ENCODE measurements at places on chromosomes 3 and 15.

- no peak for DNase-seq
Observed at GRCh38 chr3:64687086-64687780, 567 bp downstream of the ADAMTS9 start.

DNA sequence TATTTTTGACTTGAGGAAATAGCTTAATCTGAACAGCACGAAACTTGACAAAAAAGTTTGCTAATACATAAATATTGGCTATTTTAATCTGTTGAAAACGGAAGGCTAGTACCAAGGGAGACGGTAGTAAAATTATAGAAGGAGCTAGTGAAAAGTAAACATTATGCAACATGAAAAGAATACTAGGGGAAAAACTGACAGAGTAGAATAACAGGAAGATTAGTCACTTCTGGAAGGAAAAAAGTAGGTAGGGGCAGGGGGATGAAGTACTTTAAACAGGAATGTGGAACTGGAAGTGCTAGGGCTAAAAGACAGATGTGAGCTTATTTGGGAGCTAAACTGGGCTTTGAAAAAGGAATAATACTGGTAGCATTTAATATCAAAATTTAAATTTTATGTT is 60.1 kb downstream of the MBNL1 start:
- DNase-seq = no peak

DNA sequence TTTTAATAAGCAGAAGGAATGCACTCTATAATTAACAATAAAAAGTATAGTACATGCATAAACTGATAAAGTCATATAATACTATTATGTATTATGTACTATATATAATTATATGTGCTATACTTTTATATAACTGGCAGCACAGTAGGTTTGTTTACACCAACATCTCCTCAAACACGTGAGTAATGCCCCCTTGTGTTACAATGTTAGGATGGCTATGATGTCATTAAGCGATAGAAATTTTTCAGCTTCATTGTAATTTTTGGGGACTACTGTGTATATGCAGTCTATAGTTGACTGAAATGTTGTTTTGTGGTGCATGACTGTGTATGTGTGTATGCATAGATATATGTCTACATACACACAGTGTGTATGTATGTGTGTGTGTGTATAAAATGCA is 100.6 kb downstream of the SLMAP start:
- no peak for DNase-seq

DNA sequence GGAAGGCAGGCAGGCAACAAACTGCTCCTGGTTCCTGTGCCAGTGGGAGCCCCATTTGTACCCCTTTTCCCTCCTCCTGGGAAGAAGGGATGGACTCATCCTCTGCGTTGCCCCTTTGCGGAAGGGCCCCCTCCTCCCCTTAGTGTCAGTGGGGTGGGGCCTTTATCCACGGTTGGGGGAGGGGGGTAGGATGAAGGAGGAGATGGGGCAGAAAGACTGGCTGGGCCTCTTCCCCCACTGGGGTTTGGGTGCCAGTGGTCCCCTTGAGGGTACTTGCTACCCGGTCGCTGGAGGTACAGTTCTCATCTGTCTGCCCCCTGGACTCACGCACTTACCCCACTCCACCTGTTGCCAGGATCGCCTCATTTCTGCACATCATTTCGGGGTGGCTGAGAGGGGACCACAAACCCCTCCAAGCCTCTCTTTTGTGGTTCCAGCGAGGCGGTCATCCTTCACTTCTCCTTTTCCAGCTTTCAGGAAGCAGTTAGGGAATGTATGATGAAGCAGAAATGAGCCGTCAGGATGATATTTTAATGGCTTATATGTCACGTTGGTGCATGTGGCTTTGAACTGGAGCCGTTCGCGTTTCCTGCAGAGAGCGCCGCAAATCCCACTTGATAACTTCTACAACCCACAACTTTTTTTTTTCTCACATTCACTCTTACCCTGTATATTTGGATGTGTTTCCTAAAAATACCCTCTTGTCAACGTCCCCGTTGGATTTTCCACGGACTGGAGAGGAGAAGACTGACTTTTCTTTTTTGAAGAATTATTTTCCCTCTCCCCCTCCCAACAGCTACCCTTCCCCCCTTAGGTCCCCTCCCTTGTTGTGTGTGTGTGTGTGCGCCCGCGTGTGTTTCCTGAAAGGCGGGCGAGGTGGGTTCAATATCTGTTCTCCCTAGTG is at the start of gene ZIC4:
TSS of gene ZIC4 (minus strand) at position 516 of the 904 bp plus-strand sequence. CDS start 3,746 bp downstream, outside the sequence.
- no peak for DNase-seq

DNA sequence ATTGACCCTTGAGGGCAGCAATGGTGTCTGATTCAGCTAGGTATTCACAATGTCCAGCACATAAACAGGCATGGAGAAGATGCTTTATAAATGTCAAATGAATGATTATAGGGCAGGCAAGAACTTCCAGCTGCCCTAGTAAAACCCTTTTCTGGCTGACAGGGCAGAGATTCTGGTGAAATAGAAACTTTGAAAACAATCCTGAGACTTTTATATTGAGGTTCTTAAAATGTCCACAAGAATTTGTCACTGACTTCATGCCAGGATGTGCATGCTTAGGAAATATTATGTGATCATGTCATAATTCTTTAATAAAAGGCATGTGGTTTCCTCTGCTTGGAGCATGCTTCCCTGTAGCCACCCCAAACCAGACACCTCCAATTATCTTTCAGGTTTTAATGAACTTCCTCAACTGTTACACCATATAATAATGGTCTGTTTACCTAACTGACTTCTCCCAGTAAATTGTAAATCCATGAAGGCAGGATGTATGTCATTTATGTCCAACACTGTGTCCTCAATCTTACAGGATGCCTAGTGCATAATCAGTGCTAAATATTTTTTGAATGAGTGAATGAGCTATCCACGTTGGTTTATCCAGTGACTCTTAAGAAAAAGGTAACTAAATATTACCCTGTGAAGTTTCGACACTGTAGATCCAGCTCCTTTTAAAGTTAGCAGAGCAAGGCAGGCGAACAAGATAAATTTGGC is 43.4 kb upstream of the CLRN1 start:
- DNase-seq = no peak

GRCh38 chr3:193821151-193821668 is 228.2 kb downstream of the OPA1 start:
- DNase-seq = no peak

DNA sequence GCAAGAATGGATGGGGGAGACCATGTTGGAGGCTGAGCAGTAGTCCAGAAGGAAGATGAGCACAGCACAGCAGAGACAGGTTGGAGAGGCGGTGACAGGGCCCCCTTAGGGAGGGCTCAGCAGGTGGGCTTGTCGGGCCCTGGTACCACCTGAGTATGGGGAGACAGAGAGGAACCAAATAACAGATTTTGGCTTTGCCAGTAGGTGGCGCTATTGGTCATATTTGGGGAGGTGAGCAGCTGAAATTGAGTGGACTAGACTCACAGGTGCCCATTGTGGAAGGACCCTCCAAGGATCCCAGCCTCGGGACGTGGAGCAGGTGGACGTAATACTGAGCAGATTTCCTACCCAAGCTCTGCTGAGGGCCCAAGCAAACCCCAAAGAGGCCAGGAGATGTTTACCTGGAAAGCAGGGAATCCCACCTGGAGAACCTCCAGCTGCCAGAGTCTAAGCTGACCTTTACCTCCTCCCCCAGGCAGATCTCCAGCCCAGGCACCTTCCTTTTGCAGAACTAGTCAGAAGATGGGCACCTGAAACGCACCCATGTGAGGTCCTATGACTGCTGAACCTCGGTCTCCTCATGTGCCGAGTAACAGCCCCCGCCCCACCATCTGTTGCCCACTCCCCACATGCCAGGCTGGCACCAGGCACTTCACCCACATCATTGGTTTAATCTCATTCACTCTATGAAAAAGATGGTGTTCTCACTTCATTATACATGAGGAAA is 24.6 kb upstream of the CORO2B start:
- DNase-seq = peak; percentile 52

DNA sequence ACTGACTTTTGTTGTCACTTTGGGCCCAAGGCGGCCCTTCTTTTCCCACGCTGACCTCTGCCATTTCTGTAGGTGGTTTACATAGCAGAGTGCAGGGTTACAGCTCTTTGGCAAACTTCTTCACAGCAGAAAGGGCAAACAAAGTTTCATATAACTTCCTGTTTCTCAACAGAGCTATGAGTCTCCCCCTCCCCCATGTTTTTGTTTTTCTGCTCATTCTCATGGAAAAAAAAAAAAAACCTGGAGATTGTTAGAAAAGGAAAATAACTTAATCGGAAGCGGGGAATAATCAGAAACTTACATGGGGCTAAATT is 342.0 kb upstream of the NR2F2 start:
- DNase-seq = no peak

DNA sequence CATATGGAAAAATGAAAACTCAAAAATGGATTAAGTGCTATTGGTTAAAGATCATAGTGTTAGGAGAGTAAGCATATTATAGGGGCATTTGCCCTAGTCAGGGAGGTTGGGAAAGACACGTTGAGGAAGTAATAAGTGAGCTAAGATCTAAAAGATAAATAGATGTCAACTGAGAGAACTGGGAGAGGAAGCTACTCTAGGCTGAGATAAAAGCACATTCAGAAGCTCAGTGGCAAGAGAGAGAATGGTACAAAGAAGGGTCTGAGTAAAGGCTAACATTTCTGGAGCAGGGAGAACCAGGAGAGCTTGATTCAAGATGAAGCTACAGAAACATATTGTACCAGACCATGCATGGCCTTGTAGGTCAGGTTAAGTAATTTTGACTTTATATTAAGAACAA is 63.9 kb downstream of the TRPC1 start:
- no peak for DNase-seq

GRCh38 chr3:50296721-50297383 is 2.4 kb downstream of the HYAL3 start:
- no peak for DNase-seq

DNA sequence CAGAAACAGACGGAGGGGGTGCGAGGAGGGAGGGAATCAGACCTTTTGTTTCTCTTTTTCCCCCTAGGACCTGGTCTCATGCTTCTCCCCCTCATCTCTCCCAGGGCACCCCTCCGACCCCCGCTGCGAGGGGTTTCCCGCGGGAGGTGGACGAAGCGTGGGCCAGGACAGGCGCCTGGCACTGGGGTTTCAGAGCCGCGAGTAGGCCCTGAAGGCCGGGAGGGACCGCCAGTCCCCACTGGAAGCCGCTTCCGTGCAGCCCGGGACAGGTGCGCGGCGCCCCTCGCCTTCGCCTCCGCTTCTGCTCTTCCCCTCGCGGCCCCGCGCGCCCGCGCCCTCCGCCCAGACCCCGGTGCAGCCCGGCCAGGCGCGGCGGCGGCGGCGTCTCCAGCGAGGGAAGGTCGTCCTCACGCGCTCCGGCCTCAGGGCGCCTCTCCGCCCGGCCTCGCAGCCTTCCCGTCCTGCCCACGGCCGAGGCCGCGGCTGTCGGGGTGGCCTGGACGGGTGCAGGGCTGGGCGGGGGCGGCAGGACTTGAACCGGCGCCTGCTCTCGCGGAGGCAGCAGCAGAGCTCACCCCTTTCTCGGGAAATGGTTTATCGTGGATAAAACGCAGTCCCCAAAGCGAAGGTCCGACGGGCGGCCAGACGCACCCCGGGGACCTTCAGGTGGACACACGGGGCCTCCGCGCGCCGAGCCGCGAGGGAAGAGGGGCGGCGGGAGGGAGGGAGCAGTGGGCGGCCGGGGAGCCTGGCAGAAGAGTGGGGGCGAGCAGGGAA is 31.5 kb upstream of the ADAMTS17 start:
- DNase-seq = no peak

GRCh38 chr3:196168808-196169391 is 42.3 kb downstream of the ZDHHC19 start:
- DNase-seq = no peak

DNA sequence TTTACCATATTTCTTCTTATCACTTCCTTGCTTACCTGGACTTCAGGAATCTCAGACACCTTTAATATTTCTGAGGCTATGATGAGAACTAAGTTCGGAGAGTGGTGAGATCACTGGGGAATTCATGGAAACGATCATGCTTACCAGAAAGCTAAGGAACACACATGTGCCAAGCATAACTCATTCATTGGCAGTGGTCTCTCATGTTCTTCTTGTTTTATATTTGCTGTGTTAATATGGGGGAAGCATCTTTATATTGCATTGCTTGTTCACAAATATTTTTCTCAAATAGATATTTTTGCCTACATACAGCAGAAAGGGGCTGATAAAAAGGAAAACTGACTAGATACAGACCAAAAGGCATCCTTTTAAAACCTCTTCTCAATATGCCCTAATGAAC is 55.8 kb downstream of the COL6A6 start:
- DNase-seq = no peak

GRCh38 chr3:106963442-106963841 is 413.8 kb upstream of the CCDC54 start:
- no peak for DNase-seq

GRCh38 chr3:157532529-157533297 is 29.5 kb upstream of the VEPH1 start:
- DNase-seq = no peak

- no peak for DNase-seq
Observed at GRCh38 chr3:102354818-102355515, 79.8 kb upstream of the ZPLD1 start.

DNA sequence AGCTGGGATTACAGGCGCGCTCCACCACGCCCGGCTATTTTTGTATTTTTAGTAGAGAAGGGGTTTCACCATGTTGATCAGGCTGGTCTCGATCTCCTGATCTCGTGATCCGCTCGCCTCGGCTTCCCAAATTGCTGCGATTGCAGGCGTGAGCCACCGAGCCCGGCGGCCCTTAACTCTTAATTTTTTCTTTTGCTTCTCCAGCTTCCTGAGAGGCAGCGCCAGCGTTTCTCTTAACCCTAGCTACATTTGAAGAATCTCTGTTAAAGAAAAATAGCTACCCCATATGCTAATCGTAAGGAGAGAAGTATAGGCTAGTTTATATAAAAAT is 465 bp upstream of the GK5 start:
- DNase-seq = no peak

DNA sequence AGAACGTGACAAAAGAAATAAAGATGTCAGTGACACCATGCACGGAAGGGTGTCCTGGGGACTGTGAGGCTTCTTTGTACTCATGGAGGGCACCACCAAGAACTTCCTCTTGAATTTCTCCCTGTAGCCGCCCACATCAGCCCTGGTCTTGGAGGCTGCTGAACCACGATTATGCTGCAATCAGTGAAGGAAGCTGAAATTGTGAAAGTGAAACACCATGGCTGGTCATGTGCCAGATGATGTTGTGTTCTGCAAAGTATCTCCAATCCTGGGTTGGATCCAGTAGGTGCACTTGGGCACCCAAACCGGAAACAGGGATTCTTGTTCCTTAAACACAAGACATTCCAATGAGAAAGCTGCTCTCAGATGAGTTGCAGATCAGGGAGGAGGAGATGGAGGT is 104.4 kb upstream of the GOLGA6L6 start:
- DNase-seq = no peak

GRCh38 chr3:196640297-196641018 is 964 bp downstream of the NRROS start:
- no peak for DNase-seq

- DNase-seq = no peak
Observed at GRCh38 chr3:126024049-126024854, 55.3 kb downstream of the ROPN1B start.
